ENCODE measurements at places on chromosomes 5 and 9. TPM values are rescaled to one million over a fixed set of nuclear protein-coding genes. Genes with fewer than 3 reads are reported as not detected.

GRCh38 chr5:50476549-50476948 lies 35.5 kb upstream of the EMB start:
- no peak for DNase-seq

ATP10B gene
- polyA plus RNA-seq: not detected

SHOC1 gene
- polyA plus RNA-seq: not detected

DNA sequence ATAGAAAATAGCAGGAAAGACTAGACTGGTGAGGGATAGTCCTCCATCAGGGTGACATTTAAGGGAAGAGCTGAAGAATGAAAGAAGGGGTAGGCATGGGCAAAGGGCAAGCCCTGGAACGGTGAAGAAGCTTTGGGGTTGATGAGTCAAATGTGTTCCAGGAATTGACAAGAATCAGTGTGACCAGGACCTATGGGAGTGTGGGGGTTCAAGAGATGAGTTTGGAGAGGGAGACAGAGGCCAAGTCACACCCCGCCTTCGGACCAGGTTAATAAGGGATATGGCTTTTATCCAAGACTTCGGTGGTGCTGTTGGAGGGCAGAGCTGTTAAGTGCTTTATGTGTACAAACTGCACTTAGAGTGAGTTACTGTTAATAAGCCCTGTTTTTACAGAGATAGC lies 920 bp downstream of the PMPCA start:
- no peak for DNase-seq

DNA sequence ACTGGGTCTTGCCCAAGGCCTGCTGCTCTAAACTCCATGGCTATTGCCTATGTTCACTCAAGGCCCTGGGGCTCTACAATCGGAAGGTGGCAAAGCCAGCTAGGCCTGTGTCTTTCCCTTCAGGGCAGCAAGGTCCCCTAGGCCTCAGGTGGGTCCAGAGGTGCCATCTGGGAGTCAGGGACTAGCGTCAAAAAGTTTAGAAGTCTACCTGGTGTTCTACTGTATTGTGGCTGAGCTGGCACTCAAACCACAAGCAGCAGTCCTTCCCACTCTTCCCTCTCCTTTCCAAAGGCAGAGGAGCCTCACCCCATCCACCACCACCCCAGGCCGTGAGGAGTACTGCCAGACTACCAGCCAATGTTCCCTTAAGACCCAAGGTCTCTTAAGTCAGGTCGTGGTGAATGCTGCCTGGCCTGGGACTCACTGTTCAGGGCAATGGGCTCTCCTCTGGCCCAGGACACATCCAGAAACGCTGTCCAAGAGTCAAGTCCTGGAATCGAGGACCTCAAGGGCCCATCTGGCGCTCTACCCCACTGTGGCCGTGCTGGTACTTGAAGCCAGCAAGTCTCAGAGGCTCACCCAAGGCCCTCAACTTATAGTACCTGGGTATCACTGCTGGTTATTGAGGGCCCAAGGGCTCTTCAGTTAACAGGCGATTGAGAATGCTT lies 13.0 kb upstream of the SARDH start:
- DNase-seq: no peak

GRCh38 chr5:151480384-151481293 lies 33.2 kb downstream of the SLC36A1 start:
- no peak for DNase-seq

DNA sequence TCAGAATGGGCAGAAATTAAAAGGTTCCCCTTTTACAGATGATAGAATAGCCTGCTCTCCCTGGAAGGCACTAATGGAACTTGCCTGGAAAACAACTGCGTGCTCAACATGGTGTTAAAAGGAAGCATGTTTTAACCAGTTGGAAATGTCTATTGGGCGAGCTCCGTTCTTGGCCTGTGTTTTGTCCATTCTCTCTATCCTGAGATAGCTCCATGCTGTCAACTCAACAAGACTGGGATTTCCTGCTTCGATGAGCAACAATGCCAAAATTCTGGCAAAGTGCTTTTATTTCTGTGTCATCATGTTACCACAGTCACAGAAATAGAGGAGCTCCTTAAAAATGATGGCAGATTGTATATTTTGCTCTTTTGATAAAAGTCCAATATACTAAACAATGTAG lies 198.3 kb downstream of the PLK2 start:
- DNase-seq: no peak

C9orf153 gene
- not detected for polyA plus RNA-seq

- peak; percentile 63 for DNase-seq
Observed at GRCh38 chr5:68251386-68251785, 35.8 kb downstream of the PIK3R1 start.

- no peak for DNase-seq
Observed at GRCh38 chr9:34505370-34506120, 17.2 kb downstream of the ENHO start.

DNA sequence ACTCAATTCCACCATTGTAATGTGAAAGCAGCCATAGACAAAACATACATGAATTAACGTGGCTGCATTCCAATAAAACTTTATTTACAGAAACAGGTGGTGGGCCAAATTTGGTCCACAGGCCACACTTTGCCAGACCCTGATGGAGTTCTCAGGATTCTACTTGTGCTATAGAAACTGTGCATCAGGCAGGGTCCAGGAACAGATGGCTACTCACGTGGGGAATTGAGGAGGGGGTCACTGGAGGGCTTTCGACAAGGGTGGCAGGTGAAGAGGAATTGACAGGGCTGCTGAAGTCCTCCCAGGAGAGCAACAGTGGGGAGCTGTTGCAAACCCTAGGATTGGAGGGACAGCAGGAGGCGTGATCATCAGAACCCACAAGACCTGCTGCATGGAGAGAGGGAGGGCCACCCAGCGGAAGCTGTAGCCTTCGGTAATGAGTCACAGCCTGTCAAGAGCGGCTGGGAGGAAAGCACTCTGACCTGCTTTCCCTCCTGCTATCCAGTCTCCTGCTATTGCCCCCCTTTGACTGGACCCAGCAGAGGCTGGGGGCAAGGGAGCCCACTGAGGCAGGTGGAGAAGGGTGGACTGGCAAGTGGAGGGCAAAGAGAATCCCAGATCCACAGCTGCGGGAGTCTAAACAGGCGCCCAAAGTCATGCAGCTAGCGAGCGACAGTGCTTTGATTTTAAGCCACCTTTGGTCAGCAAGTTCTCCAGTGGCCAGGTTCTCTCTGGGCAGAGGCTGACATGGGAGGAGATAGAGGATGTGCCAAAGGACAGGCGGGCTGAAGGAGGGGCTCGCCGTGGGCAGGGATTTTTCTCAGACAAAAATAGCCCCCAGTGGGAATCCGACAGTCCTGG lies 138.3 kb upstream of the SMIM23 start:
- peak; percentile 86 for DNase-seq

Measured in endothelial cell of umbilical vein (primary cell).